ENCODE measurements at places on chromosomes 12 and 14. TPM values are rescaled to one million over a fixed set of nuclear protein-coding genes. Genes with fewer than 3 reads are reported as not detected.

Gene KLHL33
- total RNA-seq = 6.3 TPM

Gene POC1B
- total RNA-seq = 47.4 TPM

Gene SYCP3
- total RNA-seq = 5.5 TPM

Gene CLEC1B
- total RNA-seq = 9.4 TPM

GRCh38 chr14:23361320-23361719 is 3.7 kb downstream of the EFS start:
- DNase-seq = no peak

DNA sequence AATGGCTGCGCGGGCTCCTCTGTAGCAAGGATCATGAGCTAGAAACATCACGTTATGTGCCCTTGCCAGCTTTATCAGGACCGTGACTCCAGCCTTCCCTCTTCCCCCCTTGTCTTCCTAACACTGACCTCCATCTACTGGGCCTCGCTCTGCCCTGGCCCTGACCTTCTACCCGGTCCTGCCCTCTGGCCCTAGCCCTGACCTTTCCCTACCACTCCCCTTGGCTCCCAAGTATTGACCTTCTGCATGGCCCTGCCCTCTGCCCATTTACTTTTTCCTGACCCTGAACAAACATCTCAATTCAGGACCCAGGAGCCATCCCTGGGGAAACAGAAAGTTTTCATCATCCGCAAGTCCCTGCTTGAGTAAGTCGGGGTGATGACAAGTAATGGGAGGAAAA is 2.0 kb downstream of the SOAT2 start:
- DNase-seq = no peak

GRCh38 chr12:89153341-89153740 is 199.0 kb downstream of the DUSP6 start:
- no peak for DNase-seq
